ENCODE measurements at places on chromosomes 5 and 9.
A peak's percentile ranks its signal among the peaks of the same experiment; 100 is the strongest.

DNA sequence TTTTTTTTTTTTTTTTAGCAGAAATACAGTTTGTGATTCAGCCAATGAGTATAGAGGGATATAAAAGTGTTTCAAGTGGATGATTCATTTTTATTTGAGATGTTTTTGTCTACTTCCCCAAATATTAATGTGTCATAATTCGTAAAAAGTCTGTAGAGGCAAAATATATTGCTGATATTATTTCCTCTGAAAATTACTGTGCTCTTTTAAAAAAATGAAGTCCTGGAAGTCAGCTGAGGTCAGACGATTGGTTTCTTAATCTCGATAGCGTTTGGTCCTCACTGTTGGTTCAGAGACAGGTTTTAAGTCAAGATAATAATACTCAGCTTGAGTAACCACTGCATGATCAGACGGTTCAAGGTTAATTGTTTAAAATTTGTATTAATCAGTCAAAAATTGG is 19.5 kb downstream of the IL9 start:
- DNase-seq, result no peak

- peak; percentile 35 for DNase-seq
Observed at GRCh38 chr9:126667190-126668055, 53.7 kb downstream of the LMX1B start.

DNA sequence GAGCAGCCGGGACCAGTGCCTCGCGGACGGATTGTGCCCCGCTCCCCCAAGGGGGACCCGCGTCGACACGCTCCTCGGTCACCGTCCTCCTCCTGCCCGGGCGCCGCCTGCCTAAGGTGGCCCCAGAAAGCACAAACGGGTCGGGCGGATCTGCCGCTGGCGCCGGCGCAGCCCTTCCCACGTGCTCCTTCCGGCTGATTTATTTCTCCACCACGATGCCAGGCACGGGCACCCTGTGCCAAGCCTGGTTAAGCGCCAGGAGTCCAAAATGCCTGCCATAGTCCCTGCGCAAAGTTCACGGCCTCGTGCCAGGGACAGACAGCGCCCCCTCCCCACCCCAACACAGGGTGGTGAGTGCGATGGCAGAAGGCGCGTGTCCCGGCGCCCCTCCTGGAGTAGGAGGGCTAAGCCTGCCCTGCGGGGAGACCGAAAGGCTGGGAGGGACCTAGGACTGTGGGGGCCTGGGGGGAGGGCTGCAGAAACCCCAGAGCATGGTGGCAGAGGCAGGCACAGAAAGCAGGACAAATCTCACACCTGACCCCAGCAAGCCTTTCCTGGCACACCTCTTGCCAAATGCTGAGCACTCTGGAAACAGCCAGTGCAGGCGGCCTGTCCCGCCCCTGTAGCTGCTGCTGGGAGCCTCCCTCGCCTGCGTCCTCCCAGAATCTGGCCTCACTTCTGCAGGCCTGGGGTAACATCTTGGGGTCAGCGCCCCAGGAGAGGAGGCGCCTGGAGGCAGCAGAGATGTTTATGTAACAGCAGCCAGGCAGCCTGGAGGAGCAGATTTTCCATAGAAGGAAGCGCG is 1.1 kb upstream of the NOTCH1 start:
- DNase-seq, result no peak

DNA sequence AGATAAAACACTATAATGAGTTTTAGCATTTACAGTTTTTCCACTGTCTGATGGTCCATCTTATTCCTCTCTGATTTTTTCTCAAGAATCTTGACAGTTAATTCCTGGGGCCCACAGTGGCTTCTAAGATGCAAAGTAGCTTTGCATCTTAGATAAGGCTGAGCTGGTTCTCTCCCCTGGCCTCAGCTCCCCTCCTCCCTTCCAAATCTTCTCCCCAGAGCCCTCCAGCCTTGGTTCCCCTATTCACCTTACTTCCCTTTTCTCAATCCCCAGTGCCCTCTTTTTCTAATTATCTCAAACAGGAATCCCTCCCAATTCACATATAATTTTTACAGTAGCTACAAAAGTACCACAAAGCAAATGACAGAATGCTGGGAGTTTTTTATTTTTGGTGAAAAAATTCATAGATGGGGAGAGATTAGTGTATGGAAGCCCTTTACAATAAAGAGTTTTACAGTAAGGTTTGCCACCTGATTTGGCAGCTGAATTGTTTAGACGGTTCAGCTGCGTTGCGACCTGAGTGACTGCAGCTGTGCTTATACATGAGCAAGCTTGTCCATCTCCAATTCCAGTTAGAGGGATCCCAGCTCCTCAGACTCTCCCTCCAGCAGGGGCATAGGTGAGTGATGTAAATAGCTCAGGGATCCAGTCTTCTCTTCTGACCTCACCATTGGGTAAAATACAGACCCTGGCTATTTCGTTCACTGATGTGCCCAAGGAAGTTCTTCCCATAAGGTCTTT is 51.4 kb upstream of the CKMT2 start:
- DNase-seq, result no peak

GRCh38 chr9:94204174-94204573 is 54.9 kb upstream of the ZNF169 start:
- DNase-seq, result no peak

DNA sequence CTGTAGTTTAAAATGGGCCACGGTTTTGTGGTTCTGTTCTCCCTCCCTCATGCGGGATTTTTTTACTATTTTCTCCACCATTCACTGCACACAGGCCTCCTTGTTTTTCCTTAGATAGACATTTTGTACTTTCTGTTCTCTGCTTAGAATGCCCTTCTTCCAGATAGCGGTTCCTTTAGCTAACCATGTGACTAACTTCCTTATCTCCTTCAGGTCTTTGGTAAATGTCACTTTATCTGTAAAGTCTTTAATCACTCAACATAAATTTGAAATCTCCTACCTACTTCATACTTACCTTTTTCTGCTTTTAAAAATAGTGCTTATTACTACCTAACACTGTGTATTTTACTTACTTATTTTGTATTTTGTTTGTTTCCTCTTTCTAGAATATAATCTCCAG is 15.0 kb downstream of the FER start:
- no peak for DNase-seq

DNA sequence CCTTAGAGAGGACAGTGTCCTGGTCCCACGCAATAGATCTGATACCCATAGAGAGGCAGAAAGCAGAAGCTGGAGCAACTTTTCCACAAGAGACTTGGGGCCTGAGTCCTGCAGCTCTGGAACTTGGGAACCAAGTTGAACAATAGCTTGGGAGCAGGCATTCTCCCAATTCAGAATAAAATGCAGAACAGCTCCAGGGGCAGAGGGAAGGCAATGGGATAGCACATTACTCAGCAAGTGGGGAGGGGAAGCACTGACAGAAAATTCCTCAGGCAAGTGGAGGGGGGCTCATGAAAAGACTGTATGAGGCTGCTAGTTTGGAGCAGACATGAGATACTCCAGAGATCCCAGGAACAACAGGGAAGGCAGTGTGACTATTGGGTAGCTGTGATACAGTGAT is 513.6 kb downstream of the HINT1 start:
- DNase-seq, result no peak

DNA sequence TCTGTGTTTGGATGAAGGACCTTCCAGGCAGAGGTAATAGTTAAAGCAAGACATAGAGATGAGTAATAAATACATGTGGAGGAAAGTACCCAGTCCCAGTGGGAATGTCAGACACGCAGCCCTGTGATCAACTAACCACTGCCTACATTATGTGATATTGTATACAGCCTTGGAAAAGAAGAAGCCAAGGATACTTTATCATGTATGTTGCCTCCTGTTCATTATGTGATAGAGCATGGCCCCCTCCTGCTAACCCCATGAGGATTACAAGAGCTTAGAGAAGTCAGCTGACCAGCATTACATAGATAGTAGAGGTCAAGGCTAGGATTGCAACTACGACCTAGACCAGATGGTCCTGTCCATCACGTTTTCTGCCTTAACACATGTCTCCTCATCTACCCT is 497.0 kb upstream of the TNC start:
- DNase-seq, result no peak

DNA sequence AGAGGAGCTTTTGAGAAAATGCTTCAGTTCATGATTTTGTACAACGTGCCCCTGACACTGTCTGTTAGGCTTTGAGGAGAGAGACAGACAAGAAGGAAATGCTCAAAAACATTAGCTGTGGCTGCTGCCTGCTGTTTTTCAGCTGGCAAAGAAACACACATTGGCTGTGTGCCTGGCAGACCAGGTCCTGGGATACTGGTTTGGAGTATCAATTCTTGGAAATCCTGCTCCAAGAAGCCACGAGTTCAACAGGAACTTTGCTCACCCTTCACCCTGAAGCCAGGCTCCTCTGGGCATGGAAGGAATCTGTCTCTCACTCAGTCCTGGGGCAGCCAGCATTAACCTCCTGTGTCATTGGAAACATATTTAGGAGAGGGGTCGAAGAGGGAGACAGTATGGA is 245.5 kb downstream of the AUH start:
- no peak for DNase-seq

DNA sequence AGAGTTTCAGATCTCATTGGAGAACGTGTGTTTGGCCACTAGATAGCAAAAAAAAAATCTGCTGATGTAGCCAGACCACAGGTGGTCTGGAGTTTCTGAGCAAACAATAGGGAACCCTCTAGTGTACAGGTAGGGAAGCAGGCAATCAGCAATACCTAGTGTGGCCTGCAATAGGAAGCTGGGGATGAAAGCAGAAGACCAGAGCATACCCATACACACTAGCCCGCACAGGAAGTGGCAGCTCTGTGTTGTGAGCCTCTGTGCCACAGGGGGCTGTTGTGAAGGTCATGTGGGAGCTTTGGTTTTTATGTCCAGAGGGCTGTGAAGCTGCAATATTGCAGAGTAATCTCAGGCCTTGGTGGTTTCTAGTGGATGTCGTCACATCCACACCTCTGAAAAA is 81.2 kb downstream of the MTAP start:
- DNase-seq, result no peak

DNA sequence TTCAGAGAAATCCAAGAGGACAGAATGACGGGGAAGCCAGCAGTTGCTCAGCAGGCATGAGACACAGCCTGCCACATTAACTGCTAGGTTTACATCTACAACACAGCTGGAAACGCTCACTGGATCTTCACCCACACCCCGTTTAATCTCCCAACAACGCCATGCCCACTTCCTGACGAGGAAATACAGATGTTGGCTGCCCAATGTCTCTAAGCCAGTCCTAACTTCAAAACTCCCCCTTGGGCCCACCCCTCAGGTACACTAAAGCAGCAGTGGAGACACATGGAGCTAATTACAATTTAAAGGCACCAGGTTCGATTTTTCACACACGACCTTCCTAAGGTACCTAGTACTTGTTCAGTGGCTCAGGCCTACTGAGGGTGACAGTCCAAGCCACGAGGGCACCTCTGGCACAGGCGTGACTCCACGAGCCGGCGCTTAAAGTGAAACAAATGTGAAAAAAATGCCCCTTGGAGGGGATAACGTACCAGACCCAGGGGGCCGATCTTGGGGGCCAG is 904 bp downstream of the RPL12 start:
- no peak for DNase-seq

GRCh38 chr5:89270901-89271300 is 387.9 kb upstream of the MEF2C start:
- DNase-seq, result no peak

DNA sequence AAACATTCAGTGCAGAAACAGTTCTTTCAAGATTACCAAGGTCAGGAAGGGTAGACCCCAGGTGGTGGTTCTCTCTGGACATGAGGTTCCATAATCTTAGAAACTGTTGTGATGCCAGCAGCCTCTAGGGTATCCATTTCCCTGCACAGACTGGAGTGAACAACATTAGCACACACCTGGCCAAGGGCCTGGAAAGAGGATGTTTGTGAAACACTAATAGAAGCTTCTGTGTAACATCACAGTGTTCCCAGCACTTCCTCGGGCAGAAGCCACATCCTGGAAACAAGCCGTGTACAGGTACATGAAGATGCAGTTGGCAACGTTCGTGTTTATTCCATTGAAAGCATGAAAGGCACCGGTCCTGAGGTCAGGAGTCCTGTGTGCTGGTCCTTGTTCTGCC is 598.2 kb upstream of the KLF4 start:
- no peak for DNase-seq

DNA sequence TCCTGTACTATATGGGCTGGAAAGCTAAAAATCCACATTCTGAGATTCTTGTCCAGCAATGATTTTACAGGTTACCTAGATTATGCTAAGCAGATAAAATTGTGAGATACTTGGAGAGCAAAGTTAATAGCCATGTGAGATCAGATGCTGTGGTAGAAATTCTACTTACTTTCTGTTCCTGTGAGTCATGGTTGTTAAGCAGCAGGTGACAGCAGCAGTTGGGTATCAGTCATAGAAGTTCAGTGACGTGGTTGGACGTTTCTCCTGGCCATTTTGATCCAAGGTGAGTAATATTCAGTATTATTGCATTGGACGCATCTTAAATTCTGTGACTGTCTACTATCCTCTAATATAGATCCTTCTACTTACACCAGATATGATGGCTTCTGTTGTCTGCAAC is 524.5 kb downstream of the TMEM38B start:
- DNase-seq, result no peak

DNA sequence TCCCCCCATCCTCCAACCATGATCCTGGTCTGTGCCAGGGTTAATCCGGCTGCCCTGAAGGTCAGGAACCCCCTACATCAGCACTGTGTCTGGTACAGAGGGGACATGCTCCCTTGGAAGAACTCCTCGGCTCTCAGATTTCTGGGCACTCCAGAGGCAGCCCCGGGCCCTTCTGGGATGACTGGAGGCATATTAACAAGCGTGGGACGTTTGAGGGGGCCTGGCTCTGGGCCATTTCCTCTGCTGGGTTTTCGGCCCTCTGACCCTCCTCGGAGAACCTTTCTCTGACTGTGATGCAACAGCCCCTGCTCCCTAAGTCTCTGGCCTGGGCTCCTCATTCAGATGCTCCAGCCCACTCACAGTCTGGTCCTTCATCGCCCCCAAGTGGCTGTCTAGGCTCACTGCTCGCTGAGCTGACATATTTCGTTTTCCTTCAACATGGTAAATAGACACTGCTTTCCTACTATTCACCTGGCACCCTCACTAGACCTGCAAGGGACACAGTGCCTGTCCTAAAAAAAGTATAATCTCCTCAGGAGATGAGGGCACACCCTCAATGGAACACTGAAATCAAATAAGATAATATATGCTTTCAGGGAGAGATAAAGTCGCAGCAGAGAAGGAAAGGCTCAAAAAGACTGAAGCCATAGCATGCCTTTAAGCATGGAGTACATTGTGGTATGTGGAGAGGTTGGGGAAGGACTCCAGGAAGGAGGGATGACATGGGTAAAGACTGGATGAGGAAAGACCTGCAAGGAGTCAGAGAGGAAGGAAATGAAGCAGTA is 404.7 kb upstream of the TRPC7 start:
- peak; percentile 12 for DNase-seq

DNA sequence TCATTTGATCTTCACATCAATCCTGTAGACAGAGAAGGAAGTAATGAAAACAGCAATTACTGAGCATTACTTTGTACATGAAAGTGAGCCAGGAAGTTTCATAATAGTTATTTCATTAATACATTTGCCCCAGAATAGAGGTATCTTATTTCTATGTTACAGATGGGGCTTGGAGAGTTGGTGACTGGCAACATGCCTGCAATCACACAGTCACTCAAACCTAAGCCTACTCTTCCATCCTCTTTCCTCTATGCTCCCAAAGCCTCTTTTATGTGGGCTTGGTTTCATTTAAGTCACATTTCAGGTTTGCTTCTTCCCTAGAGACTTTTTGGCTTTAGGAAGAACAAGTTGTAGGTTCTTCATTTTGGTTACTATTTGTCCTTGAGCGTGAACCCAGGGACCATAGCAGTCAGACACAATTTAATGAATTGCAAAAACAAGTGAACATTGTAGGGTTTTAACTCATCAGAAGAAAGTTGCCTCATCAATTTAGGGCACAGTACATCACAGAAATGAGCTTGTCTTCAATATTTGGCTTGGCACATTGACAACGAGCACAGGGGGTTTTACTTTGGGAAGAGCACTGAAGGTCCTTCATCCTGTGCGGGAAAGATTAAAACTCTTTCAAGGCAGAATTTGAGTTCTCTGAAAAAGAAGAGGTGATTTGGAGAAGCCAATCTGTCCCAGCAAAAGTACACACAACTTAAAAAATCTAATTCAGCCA is 381.1 kb downstream of the TMEM38B start:
- DNase-seq, result no peak
